ENCODE measurements at places on chromosomes 7 and 10.
A peak's percentile ranks its signal among the peaks of the same experiment; 100 is the strongest.

GRCh38 chr7:135253851-135254771 lies 20.5 kb downstream of the STRA8 start:
- DNase-seq: peak; percentile 81
- H3K4me1 ChIP-seq: peaks cover 16% of the 10 kb centered on the region
- H3K4me3 ChIP-seq: no peak overlapping the region
- H3K27ac ChIP-seq: peak overlapping the region; percentile 2
- H3K27me3 ChIP-seq: no peaks in the 10 kb centered on the region

DNA sequence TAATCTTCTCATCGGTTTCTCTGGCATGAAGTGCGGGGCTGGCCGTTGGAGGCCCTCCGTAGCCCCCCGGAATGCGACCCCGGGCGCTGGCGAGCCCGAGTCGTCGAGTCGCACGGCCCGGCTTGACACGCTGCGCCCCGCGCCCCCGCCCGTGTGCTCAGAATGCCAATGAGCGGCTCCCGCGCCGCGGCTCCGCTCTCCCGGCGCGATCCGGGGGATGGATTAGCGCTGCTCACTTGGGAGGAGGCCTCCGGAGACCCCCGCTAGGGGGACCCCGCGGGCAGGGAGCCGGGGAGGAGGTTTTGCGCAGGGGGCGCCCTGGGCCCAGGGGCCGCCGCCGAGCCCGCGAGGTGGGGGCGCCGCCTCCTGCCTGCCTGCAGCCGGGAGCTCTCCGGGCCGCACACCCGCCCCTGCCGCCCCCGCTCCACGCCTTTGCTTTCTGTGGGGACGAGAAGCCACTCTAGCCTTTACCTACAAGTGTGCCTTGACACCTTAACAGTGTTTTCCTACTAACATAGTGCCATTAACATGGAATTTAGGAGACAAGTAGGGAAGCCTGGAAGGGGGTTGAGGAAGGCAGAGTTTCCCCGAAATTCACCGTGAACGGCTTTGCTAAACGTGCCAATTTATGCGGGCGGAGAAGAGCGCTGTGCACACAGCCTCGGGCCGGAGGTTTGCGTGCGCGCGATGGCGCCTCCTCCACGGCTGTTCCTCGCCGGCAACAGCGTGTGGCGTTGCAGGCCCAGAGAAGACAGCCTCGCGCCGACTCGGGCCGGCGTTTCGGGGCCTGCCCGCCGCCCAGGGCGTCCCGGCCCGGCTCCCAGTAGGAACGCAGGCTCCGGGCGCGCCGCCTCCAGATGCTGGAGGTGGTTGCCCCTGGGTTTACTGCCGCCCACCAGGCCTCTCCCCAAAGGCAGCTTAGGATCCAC lies 7.1 kb downstream of the SHH start:
- no peak overlapping the region for H3K4me3 ChIP-seq
- no peak for DNase-seq
- peaks cover 24% of the 10 kb centered on the region for H3K27me3 ChIP-seq
- H3K27ac ChIP-seq: no peak overlapping the region
- no peaks in the 10 kb centered on the region for H3K36me3 ChIP-seq

GRCh38 chr7:935164-935873 lies 19.2 kb downstream of the ADAP1 start:
- H3K4me3 ChIP-seq: no peak overlapping the region
- H3K27ac ChIP-seq: no peak overlapping the region
- no peak for DNase-seq
- no peaks in the 10 kb centered on the region for H3K4me1 ChIP-seq
- no peaks in the 10 kb centered on the region for H3K27me3 ChIP-seq

GRCh38 chr7:75650681-75651080 lies 88.1 kb downstream of the HIP1 start:
- no peak overlapping the region for H3K4me3 ChIP-seq
- H3K36me3 ChIP-seq: no peaks in the 10 kb centered on the region
- no peaks in the 10 kb centered on the region for H3K27me3 ChIP-seq
- DNase-seq: peak; percentile 56
- peak overlapping the region; percentile 26 for H3K27ac ChIP-seq

- H3K36me3 ChIP-seq: no peaks in the 10 kb centered on the region
- no peak overlapping the region for H3K4me3 ChIP-seq
- H3K4me1 ChIP-seq: no peaks in the 10 kb centered on the region
- H3K27me3 ChIP-seq: no peaks in the 10 kb centered on the region
Measured at GRCh38 chr10:89159761-89160160, 47.4 kb downstream of the CH25H start.

DNA sequence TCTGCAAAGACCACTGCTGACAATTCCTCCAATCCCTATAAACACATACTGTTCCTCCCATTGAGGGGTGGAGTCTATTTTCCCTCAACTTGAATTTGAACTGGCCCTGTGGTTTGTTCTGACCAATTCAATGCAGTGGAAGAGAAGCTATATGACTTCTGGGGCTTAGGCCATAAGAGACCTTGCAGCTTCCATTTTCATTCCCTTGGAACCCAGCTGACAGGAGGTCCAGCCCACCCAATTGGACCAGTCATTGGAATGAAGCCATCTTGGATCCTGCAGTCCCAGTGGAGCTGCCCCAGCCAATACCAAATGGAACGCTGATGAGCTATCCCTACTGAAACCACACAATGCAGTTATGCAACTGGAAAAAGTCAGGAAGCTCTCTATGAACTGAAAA lies 8.9 kb upstream of the TMED4 start:
- no peak overlapping the region for H3K4me3 ChIP-seq
- no peak for DNase-seq
- no peaks in the 10 kb centered on the region for H3K36me3 ChIP-seq
- no peak overlapping the region for H3K27ac ChIP-seq

GRCh38 chr10:132641966-132642731 lies 104.6 kb downstream of the INPP5A start:
- no peak overlapping the region for H3K4me3 ChIP-seq
- H3K4me1 ChIP-seq: peaks cover 9% of the 10 kb centered on the region
- no peaks in the 10 kb centered on the region for H3K27me3 ChIP-seq
- no peaks in the 10 kb centered on the region for H3K36me3 ChIP-seq

GRCh38 chr7:71793251-71793650 lies 618.9 kb downstream of the CALN1 start:
- H3K4me1 ChIP-seq: no peaks in the 10 kb centered on the region
- no peaks in the 10 kb centered on the region for H3K27me3 ChIP-seq
- H3K4me3 ChIP-seq: no peak overlapping the region

- no peak overlapping the region for H3K27ac ChIP-seq
- no peaks in the 10 kb centered on the region for H3K36me3 ChIP-seq
- H3K27me3 ChIP-seq: no peaks in the 10 kb centered on the region
- no peaks in the 10 kb centered on the region for H3K4me1 ChIP-seq
- DNase-seq: peak; percentile 81
- no peak overlapping the region for H3K4me3 ChIP-seq
Measured at GRCh38 chr7:29408841-29409243, 154.8 kb upstream of the PRR15 start.

DNA sequence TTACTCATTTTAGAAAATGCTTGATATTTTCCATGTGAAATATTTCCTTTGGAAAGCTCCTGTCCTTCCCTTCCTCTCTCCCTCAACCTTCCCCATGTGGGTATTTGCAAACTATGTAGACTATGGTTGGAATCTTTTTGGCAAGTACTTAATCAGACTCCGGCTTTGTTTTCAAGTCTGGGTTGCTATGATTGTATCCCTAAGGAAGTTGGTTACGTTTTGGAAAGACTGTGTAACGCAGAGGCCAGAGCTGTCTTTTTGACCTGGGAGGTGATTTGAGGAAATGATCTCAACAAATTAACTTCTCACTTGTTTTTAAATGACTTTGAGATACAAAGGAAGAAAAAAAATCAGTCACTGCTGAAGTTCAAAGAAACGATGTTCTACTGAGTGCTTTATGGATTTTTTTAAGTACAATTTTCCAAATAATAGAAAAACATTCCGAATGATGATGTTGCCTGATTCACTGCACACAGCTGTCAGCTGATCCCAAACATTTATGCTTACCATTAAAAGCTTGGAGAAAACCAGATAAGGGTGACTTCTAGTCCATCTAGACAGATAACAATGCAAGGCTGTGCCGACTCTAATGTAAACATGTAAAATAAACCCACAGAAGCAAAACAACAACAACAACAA lies 145.5 kb upstream of the CELF2 start:
- H3K36me3 ChIP-seq: no peaks in the 10 kb centered on the region
- no peaks in the 10 kb centered on the region for H3K27me3 ChIP-seq
- no peak overlapping the region for H3K4me3 ChIP-seq
- no peak overlapping the region for H3K27ac ChIP-seq
- no peak for DNase-seq

DNA sequence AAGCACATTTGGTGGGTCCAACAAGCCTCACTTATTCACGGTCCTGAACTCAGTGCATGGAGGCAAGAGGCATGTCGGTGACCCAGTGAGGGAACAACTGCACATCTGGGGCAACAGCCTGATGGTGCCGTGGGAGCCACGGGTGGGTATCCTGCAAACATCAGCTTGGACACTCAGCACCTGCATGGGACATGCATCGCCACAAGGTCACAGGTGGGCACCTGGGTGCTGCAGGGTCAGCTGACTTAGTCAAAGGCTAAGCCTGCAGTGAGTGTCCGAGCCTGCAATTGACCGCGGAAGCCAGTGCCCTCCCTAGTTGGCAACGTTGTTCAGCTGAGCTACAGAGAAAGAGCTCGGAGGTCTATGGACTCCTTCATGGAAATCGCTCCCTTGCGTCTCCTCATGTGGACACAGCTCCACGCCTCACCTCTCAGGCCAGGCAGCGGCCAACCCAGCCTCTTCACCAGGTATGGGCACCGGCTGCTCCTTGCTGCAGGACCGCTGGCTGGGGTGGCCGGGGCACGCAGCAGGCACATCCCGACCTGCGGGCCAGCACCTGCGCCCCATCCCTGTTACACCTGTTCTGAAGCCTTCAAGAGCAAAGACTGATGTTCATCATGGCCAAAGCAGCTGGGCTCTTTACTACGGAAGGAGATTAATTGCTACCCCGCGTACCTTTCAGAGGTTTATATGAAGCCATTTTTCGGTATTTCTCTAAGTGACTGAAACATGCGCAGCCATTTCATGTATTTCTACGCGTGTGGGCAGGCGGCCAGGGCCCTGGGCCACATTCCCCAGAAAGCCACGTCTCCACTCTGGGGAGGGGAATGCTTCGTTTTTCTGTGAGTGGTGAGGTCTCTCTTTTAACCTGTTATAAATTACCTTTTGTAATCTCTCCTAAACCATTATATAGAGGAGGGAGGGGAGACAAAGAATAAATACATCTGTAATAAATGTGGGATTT lies 380.7 kb downstream of the DNAJB6 start:
- no peaks in the 10 kb centered on the region for H3K36me3 ChIP-seq
- no peak overlapping the region for H3K27ac ChIP-seq
- H3K27me3 ChIP-seq: no peaks in the 10 kb centered on the region
- no peak overlapping the region for H3K4me3 ChIP-seq

- peak overlapping the region; percentile 99 for H3K27ac ChIP-seq
- H3K36me3 ChIP-seq: no peaks in the 10 kb centered on the region
- H3K27me3 ChIP-seq: no peaks in the 10 kb centered on the region
- peak; percentile 44 for DNase-seq
- peak overlapping the region; percentile 73 for H3K4me3 ChIP-seq
Measured at GRCh38 chr10:102120991-102121738, 997 bp upstream of the LDB1 start.

- no peak for DNase-seq
- H3K36me3 ChIP-seq: no peaks in the 10 kb centered on the region
- no peaks in the 10 kb centered on the region for H3K27me3 ChIP-seq
- no peak overlapping the region for H3K27ac ChIP-seq
- H3K4me3 ChIP-seq: no peak overlapping the region
- no peaks in the 10 kb centered on the region for H3K4me1 ChIP-seq
Measured at GRCh38 chr10:82438277-82438676, 563.3 kb downstream of the NRG3 start.

DNA sequence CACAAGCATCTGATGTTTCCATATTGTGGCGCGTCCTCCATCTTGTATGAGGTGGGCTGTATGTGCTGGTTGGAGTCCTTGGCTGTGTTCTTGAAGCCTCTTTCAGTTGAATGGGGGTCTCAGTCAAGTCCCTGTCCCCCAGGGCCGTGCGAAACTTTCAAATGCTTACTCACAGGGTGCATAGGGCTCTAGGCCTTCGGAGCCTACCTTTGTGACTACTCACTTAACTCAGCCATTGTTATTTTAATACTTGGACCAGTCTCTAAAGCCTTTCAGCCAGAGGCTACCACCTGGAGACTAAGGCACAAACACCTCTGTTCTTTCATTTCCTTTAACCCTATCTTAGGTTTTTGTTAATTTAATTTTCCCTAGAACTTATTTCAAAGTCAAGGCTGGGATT lies 785.9 kb downstream of the GATA3 start:
- no peak for DNase-seq
- no peak overlapping the region for H3K4me3 ChIP-seq
- no peak overlapping the region for H3K27ac ChIP-seq
- no peaks in the 10 kb centered on the region for H3K4me1 ChIP-seq

DNA sequence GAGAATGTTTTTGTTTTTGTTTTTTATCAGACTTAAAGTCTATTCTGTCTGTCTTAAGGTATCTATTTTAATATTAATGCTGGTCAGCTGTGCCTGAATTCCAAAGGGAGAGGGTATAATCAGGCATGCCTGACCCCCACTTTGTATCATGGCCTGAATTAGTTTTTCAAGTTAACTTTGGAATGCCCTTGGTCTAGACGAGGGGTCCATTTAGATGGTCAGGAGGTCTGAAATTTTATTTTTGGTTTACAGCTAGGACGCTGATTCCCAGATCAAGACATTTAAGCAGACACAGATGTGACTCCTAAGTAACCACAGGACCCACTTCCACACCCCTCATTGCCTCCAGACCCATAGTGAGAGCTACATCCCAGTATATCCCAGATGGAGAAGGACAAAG lies 189.5 kb downstream of the ARHGAP12 start:
- no peaks in the 10 kb centered on the region for H3K27me3 ChIP-seq
- no peaks in the 10 kb centered on the region for H3K36me3 ChIP-seq
- no peak overlapping the region for H3K4me3 ChIP-seq
- DNase-seq: no peak

DNA sequence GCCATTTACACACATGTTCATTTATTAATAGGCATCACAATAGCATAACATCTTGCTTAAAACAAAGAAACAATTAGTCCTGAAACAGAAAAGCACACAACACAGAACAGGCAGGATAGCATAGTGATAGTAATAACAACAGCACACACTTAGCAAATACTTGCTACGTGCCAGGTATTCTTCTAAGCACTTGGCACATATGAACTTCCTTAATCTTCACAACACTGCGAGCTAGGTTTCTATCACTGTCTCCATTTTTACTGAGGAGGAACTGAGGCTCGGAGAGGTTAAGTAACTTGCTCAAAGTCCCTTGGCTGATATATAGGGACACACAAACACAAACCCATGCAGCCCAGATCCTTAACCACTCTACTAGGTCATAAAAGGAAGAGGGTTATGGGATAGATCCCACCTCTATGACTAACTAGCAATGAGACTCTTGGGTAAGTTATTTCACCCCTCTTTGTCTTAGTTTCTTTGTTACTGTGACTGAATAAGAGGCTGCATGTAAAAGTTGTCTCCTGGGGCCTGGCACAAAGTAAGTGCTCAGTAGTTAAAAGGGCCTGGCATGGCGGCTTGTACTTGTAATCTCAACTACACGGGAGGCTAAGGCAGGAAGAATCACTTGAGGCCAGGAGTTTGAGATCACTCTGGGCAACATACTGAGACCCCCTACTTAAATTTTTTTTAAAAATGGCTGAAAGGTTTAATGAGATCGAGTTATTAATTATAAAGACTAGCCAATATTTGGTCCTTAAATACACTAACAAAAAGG lies 181.0 kb upstream of the RHOBTB1 start:
- no peak for DNase-seq
- no peak overlapping the region for H3K4me3 ChIP-seq
- no peaks in the 10 kb centered on the region for H3K27me3 ChIP-seq
- no peak overlapping the region for H3K27ac ChIP-seq

- H3K27ac ChIP-seq: no peak overlapping the region
- H3K27me3 ChIP-seq: no peaks in the 10 kb centered on the region
- no peak for DNase-seq
- H3K4me1 ChIP-seq: no peaks in the 10 kb centered on the region
- no peaks in the 10 kb centered on the region for H3K36me3 ChIP-seq
Measured at GRCh38 chr10:31401287-31401686, 82.3 kb downstream of the ZEB1 start.

All from adrenal gland (tissue), 19 donors.